PC-9 (cell line): ENCODE measurements at places on chromosomes 13 and 19. TPM values are rescaled to one million over a fixed set of nuclear protein-coding genes. Genes with fewer than 3 reads are reported as not detected.

The CAMSAP3 gene
- total RNA-seq, result 25.9 and 27.8 TPM in 2 replicates

The PEAK3 gene
- total RNA-seq, result not detected in 2 replicates

The FCAR gene
- not detected in 2 replicates for total RNA-seq

The KLK4 gene
- total RNA-seq, result not detected in 2 replicates

The ZNF324B gene
- total RNA-seq, result 4.3 and 6.1 TPM in 2 replicates

The MAMSTR gene
- total RNA-seq, result 2.6 and 3.9 TPM in 2 replicates

The KCTD15 gene
- 13.8 and 20.4 TPM in 2 replicates for total RNA-seq

The TMEM145 gene
- total RNA-seq, result 1.2 and 1.7 TPM in 2 replicates

The FCGBP gene
- total RNA-seq, result 5.8 and 9.3 TPM in 2 replicates

DNA sequence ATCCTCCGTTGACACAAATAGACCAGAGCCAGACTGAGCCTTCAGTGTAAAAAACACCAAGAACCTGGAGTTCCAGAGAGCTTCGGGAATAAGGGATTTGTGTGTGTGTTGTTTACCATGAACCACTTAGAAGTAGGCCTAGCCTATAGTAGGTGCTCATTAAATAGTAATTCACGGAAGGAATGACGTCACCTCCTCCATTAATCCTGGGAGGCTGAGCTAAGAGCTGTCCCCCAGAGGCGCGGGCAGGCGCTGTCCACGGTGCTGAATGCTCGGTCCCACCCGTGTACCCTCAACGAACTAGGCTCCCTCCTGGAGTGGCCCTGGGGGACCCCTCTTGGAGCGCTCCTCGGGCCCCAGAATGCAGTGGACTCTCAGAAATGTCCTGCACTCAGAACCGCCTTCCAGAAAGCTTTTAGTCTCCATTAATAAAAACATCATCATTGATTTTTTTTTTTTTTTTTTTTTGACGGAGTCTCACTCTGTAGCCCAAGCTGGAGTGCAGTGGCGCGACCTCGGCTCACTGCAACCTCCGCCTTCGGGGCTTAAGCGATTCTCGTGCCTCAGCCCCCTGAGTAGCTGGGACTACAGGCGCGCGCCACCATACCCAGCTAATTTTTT, 6.5 kb downstream of the UNC13A start:
- peak; percentile 22 for DNase-seq

DNA sequence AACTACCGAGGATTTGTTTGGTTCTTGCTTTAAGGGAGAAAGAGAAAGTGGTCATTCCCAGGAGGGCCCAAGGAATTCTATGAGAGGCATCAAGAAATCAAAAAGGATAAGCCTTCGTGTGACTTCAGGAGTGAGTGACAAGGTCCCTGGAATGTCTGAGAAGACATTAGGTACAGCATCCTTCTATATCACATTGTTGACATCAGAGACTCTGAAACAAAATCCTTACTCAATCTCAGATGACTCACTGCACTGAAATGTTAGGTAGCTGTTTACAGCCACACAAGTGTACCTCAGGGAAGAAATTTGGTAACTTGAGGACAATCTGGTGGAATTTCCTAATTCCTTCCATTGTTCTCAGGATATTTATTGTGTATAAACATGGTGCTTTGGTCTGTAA, 7.9 kb upstream of the LGALS14 start:
- peak; percentile 73 for DNase-seq

DNA sequence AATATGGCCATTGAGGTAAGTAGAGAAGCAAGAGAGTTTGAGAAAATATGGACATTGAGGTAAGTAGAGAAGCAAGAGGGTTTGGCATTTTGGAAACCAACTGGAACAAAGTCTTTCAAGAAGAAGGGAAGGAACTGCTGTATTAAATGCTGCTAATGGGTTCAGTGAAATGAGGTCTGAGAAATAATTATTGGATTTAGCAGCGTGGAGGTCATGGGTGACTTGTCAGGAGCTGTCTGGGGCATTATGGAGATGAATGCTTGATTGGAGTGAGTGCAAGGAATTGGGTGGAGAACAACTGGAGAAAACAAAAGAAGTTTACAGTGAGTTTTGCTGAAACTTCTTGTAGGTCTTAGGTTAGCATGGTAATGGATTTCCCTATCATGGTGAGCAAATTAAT, 232.3 kb downstream of the ATP8A2 start:
- DNase-seq, result no peak

GRCh38 chr19:28009696-28010095, 1203.3 kb downstream of the UQCRFS1 start:
- no peak for DNase-seq

DNA sequence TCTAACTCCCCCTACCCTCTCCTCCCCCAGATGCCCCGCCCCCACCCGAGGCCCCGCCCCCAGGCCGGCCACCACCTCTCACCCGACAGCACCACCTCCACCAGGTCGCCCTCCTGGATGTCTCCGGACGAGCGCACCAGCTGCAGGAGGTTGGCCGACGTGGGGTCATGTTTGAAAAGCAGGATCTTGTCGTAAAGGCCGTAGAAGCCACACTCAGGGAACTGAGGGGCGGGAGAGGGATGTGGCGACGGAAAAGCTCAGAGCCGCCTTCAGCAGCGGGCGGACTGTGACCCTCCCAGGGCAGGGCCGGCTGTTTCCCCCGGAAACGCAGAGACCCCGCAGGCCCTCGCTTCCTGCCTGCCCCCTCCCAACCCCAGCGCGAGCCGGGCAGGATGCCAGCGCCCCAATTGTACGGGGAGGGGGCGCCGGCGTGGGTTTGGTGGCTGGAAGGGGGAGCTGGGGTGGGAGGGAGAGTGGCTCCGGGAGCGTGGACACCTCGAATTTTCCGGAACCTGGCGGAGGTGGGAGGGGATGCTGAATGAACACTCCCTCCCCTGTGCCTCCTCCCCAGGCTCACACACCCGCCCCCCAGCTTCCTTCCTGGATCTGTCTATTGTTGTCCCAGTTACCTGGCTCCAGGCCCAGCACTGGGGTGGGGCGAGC, 3.0 kb downstream of the PRKD2 start:
- DNase-seq, result peak; percentile 92

- DNase-seq, result no peak
Observed at GRCh38 chr13:21218351-21219035, 42.0 kb downstream of the MRPL57 start.

GRCh38 chr19:58319241-58319640, 7.6 kb upstream of the ZSCAN22 start:
- DNase-seq, result no peak

DNA sequence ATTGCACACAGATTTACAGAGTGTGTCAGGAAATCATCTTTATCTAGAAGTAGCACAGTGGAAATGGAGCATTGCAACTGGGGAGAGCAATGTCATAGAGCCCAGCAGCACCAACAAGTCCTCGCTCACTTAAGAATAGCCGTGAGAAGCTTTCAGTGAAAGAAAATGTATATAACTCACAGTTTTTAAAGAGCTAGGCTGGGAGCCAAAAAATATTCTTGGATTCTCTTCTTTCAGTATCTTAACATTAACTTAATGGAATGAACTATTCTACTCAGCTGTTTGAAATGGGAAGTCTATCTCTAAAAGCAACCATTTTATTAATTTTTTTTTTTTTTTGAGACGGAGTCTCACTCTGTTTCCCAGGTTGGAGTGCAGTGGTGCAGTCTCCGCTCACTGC, 329.6 kb downstream of the COG6 start:
- no peak for DNase-seq

GRCh38 chr19:621819-622218, 11.5 kb downstream of the POLRMT start:
- DNase-seq, result no peak

DNA sequence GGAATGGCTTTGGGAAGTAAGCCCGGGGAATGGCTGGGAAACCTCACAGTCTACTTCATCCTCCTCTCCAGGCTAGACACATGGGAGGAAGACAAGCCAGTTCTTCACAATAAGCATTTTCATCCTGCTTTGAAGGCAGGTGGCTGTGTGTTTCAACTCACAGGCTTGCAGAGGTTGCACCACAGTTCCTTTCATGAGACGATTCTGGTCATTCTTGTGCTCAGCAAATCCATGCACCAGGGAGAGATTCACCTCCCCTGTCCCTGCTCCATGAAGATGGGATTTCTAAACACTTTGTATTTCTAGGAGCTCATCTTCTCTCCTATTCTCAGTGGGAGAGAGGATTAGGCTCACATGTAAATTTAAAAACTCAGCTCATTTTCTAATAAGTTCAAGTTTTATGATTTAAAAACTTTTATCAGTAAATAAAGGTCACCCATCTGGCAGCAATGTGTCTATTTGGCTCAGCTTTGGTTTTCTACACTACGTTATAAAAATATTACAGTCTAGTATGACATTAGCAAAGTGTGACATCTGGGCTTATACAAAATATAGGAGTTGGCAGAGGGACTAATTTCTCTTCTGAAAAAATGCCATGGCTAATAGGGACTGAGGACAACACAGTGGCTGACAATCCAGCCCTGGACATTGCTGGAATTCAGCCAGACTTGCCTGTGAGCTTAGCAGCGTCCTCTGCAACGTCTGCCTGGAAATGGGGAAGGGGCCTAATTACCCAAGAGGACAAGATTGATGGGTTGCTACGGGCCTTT, 283.2 kb upstream of the SLC10A2 start:
- no peak for DNase-seq

DNA sequence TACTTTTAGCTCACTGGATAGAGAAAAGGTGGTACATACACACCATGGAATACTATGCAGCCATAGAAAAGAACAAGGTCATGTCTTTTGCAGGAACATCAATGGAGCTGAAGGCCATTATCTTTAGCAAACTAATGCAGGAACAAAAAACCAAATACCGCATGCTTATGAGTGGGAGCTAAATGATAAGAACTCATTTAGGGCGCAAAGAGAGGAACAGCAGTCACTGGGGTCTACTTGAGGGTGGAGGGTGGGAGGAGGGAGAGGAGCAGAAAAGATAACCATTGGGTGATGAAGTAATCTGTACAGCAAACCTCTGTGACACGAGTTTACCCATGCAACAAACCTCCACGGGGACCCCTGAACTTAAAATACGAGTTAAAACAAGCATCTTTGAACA, 135.1 kb downstream of the IRS2 start:
- DNase-seq, result no peak

DNA sequence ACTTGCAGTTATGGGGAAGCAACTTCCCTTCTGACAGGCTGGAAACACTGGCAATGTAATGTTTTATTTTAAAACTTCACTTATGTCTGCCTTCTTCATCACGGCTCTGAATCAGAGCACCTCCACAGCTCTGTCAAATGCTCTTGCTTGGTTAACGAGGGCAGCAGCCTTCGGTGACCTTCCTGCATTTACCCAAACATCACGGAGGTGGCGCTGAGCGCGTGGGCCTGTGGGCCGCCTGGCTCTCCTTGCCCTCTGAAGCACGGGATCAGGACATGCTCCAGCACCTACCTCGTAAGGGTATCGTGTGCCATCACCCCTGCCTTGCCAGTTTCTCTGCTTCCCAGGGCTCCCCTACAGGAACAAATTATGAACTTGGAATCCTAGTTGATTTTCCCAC, 310.0 kb downstream of the TEX29 start:
- DNase-seq, result no peak

- peak; percentile 94 for DNase-seq
Observed at GRCh38 chr19:44807652-44808462, 1.0 kb upstream of the BCAM start.

DNA sequence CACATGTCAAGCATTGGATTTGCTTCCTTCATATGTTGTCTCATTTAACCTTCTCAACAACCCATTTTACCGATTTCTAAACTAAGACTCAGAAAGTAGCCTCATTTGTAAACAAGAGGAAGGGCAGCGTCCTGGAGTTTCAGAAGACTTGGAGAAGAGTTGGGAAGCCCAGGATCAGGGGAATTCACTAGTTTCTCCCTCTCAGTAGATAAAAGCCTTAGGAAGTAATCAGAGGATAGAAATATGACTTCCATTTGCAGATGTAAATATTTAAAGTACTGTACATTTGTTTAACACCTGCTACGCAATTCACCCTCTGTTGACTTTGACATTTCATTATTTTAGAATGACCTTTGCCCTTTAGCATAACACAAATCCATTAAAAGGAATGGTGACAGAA, 216.4 kb downstream of the DCT start:
- DNase-seq, result no peak

DNA sequence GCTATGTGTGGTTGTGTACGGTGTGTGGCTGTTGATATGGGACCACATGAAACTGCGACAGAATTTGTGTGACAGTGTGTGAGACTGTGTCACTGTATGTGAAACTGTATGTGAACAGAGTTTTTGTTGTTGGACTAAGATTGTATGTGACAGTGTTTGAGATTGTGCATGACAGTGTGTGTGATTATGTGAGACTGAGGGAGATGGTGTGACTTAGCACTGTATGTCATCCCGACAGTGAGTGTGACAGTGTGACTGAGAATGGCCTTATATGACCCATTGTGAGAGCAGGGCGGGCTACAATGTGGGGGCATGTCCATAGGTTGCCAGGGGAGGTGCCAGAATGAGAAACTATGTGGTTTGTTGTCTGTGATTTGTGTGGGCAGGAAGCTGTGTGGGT, 930 bp downstream of the ZNF583 start:
- no peak for DNase-seq

DNA sequence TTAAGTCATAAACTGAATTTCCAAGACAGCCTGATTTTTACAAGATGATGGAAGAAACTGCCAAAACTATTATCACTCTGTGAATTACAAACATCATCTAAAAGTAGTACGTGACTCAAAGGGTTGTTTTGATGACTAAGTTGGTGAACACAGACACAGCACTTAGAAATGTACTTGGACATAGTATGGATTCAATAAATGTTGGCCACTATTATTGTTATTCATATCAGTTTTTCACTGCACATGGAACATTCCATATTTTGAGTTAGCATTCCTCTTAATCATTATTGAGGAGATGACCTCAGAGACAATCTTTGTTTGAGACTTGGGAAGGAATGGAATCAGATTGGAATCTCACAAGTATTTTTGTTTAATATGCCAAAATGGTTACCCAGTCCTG, 172.9 kb downstream of the OXGR1 start:
- no peak for DNase-seq

GRCh38 chr13:110350049-110350448, 43.0 kb downstream of the COL4A2 start:
- no peak for DNase-seq

- no peak for DNase-seq
Observed at GRCh38 chr19:39128516-39129079, 3.0 kb downstream of the PAK4 start.

DNA sequence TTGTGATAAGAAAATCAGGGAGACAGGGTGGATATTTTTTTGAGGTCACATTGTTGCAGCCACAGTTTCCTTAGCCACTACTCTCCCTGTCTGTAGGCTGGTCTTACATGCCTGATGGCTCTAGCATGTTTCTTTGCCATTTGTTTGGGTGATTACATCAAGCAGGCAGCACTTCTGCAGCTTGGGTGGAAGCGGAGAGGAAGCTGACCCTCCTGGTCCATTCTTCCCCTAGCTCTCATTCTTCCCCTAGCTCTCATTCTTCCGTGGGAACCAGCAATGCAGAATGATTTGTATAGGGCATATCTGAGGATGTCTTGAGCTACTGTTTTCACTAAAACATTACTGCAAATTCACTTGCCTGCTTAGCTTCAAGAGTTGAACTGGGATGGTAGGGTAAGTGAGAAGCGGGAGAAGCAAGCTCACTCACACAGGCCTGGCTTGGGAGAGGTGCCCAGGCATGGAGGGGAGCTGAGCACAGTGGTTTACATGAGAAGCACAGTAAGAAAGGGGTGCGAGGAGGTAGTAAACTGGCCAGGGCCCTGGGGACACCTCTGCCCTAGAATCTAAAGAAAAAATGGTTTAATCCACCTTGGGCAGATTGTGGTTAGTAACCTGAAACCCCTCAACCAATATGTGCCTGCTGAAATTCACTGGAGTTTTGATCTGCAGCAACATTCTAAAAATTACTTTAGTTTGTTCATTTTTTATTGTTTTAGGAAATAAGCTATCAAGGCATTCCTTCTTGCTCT, 538.9 kb downstream of the RFC3 start:
- DNase-seq, result no peak

- DNase-seq, result no peak
Observed at GRCh38 chr13:79451500-79451962, 29.4 kb upstream of the NDFIP2 start.

GRCh38 chr19:19568802-19569756, 31.0 kb downstream of the CILP2 start:
- peak; percentile 71 for DNase-seq
